ENCODE measurements at places on chromosomes 6 and 20.
A peak's percentile ranks its signal among the peaks of the same experiment; 100 is the strongest.

- no peak for DNase-seq
Observed at GRCh38 chr6:41621367-41621766, 16.9 kb upstream of the MDFI start.

DNA sequence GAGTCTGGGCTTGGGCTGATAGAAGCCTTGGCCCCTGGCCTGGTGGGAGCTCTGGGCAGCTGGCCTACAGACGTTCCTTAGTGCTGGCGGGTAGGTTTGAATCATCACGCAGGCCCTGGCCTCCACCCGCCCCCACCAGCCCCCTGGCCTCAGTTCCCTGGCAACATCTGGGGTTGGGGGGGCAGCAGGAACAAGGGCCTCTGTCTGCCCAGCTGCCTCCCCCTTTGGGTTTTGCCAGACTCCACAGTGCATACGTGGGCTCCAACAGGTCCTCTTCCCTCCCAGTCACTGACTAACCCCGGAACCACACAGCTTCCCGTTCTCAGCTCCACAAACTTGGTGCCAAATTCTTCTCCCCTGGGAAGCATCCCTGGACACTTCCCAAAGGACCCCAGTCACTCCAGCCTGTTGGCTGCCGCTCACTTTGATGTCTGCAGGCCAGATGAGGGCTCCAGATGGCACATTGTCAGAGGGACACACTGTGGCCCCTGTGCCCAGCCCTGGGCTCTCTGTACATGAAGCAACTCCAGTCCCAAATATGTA, 957 bp upstream of the VEGFA start:
- DNase-seq: no peak

DNA sequence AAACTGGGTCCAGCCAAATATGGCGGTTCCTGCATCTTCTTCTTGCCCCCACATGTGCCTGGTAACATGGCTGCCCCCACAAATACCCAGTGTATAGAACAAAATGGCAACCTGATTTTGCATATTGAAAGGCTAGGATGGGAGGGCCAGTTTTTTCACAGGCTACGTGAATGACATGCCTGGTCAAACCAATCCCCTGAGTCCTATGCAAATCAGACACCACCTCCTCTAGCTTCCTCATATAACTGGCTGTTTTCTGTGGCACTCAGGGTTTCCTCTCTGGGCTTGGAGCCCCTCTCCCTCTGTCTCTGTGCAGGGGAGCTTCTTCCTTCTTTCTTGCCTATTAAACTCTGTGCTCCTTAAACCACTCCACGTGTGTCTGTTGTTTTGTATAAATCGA, 372.1 kb downstream of the KIF16B start:
- no peak for DNase-seq

DNA sequence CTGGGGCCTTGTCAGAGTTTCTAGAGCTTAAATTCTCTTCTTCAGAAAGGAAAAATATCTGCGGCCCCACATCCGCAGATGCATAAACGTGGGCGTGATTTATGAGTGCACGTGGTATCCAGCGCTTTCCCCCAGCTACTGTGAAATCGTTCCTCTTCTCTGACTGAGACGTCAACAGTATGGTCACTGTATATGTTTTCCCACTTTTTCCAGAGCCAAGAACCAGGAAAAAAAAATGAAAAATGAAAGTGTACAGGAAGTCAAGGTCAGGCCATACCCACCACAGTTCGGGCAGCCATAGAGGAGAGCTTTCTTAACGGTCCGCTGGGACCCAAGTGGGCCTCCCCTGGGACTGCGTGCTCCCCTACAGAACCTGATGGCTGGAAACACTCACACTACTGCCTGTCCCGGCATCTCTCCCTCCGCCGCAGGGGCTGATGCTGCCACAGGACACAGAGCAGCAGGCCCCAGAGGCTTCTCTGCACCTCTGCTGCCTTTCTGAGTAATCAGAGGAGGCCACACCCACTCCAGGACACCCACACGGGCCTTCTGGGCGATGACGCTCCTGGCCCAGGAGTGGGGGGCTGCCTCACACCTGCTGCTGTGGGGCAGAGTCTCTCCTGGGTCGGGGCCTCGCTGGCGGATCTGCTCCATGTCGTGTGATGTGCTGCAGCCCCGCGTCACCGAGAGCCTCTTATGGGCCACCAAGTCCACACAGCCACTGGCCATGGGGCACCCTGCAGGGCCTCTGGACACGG, 16.4 kb upstream of the STX16 start:
- peak; percentile 11 for DNase-seq

- no peak for DNase-seq
Observed at GRCh38 chr6:37285861-37286311, 27.9 kb upstream of the TMEM217 start.

DNA sequence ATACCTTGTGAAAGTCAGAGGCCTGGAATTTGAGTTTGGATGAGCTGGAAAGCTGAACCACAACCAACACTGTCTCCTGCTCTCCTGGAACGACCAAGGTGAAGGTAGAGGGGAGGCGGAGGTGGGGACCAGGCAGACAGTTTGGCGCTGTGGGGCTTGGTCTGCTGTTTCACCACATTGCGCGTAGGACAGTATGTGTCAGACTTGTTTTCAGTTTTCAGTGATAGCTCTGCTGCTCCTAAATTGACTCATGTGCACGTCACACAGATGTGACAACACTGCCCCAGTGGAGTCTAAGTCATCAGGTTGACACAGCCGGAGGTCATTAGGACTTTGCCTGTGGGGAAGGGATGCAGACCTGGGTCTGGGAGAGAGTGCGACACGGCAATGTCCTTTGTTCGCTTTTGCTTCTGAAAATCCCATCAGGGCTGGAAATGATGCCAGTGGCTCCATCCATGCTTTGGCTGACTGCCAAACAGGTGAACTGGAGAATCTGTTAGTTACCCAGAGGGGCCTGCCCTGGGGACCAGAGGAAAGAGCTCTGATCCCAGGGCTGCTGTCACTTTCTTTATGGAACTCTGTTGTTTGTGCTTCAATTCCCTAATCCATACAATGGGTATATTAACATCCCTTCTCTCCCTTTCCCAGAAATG, 255.5 kb downstream of the CDC5L start:
- no peak for DNase-seq

GRCh38 chr6:83430611-83431544, at the start of gene ME1:
TSS of gene ME1 (minus strand) at chr6:83431051. CDS start at chr6:83430954, 97 bp downstream.
- DNase-seq: peak; percentile 93

GRCh38 chr20:46764068-46764467, 54.6 kb downstream of the SLC2A10 start:
- no peak for DNase-seq

DNA sequence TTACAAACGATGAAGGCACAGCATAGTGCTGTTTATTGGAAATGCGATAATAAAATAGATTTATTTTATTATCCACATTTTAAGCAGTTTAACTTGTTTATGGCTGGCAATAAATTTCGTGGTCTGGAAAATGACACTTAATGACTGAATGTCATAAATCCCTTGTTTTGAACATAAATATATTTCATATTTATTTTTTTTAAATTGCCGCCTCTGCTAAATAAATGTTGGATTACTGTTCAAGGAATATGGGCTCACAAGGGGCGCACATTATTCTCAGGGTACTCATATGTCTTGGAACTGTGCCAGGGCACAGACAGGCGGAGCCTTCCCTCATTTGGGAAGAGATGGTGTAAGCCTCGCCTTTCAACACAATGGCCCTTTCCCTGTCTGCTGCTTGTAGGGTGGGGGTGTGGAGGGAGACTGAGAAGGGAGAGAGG, 134.3 kb downstream of the PXDC1 start:
- no peak for DNase-seq

GRCh38 chr6:26214803-26215584, 127.8 kb downstream of the HFE start:
- DNase-seq: no peak

DNA sequence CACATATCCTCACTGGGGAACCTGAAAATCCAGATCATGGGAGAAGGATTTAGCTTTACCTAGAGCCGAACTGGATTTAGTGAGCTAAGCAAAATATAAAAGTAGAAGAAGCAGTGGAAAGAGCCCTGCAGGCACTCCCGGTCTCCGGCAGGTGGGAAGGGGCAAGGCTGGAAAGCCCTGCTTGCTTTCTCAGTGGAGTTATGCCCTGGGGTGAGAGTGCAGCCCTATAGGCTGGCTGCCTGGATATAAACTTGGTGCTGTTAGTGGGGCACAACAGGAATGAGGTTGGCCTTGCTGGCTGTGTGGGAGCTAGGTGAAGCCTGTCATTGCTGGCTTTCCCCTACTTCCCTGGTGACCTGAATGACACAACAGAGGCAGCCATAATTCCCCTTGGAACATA, 122.0 kb downstream of the CDK19 start:
- no peak for DNase-seq

GRCh38 chr6:12371641-12372146, 81.5 kb downstream of the EDN1 start:
- DNase-seq: no peak

DNA sequence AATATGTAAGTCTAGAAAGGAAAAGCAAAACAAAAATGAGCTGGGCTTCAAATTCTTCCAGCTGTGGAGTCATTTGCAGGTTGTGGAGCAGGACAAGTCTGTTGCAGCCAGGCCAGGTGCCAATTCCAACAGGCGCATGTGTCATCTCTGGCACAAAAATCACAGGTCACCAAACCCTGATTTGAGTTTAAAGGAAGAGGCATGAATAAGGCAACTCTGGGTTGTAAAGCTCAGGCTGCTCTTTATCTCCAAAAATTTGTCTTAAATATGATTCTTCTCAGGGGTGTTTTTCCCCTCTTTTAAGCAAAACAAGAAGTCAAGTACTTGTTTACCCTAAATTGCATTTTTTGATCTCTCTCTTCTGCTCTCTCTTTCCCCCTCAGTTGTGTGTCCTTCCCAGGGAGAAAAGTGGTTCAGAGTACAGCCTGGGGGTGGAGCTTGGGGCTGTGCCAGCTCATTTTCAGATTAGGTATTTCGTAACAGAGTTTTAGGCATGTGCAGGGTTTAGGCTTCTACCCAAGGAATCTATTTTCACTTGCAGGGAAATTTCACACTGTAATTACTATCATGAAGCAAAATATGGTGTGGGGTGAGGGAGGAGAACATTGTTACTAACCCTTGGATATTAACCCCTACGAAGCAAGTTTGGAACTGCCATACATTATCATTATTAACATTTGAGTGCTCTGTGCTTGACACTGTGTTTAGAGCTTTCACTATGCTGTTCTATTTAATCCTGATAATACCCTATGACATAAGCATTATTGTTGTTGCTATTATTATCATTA, 8.3 kb upstream of the NCOA3 start:
- peak; percentile 85 for DNase-seq

DNA sequence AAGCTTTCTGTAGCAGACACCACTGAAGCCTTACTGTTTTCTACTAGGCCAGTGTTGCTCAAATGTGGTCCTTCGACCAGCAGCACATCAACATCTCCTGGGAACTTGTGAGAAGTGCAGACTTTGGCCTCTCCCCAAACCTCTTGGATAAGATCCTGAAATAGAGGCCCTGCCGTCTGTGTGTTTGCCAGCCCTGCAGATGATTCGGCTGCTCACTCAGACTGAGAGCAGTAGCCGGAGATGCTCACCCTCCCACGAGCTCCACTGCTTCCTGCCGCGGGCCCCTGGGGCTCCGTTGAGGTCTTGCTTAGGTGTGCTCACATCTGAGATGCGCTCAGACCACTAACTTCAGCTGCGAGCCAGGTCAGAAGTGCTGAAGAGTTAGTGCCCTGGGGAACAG, 129.5 kb upstream of the SSTR4 start:
- DNase-seq: no peak

DNA sequence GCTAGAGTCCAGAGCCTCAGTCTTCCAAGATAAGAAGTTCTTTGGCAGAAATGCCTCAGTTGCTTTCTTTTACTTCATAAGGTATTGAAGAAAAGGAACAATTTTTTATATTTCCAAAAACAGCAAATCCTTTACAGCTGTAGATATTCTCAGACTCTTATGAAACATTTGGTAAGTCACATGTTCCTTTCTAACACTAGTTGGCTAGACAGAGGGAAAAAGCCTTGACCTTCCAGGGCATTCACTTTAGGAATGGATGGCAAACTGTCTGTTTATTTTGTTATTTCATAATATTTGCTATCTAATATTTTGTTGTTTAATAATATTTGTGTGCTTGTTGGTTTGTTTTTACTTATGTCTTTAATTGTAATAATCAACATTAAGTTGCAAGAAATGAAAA, 140.8 kb downstream of the PTPRK start:
- DNase-seq: no peak

DNA sequence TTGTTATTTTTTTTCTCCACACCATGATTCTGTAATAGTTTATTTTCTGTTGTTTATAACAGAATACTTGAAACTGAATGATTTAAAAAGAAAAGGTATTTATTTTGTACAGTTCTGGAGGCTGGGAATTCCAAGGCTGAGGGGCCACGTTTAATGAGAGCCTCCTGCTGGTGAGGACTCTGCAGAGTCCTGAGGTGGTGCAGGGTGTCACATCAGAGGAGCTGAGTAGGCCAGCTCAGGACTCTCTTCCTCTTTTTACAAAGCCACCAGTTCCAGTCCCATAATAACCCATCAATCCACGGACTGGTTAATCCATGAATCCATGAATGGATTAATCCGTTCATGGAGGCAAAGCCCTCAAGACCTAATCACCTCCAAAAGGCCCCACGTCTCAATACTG, 71.6 kb downstream of the TFAP2A start:
- no peak for DNase-seq

DNA sequence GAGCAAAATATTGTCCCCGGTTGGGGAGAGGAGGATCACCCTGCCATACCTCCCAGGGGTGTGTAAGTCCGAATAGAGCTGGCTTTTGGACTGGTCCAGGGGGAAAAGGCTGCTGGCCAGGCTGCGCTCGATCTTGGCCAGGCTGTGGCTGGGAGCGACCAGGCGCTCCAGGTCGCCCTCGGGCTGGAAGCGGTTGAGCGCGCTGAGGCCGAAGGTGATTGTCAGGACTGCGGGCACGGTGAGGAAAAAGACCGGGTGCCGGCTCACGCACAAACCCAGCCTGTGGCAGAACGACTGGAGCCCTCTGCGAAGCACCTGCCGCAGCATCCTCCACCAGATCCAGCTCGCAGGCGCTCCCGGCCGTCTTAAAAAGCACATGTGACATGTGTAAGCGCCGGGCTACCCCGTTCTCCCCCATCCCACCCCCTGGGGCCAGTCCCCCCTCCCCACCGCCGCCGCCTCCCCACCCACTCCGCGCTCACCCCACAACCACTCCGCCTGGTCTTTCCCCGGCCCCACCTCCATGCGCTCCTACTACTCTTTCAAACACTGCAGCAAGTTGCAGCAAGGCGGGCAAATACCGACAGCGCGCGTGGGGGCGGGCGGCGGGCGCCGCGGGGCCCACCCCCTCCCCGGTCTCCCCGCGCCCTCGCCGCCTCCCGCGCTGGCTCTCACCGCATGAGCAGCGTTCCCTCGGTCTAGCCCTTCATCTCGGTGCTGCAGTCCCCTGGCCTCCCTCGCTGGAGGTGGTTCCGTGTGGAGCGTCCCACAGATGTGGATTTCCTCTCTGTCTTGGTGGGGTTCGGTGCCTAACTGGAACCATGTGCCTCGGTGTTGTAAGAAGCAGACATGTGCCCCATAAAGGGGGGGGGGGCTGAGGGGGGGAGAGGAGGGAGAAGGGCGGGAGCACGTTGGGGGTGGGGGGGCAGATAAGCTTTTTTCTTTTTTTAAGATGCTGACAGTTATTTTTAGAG, 42.4 kb downstream of the PTCHD4 start:
- DNase-seq: no peak

DNA sequence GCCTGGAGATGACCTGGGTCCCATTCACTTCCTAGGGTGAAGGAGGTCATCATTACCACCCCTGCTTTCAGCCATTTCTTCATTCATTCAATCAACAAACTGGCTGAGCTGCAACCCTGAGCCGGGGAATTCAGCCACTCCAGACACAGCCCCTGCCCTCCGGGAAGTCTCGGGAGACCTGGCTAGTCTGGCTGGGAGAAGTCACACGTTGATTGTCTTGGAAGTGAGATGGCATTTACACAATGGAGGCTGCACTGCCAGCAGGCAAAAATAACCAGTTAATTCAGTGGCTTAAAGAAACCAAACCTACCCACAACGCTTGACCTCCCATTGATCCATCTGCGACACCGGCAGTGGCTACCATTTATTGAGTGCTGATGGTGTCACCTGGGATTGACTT, 2.0 kb upstream of the PMEPA1 start:
- DNase-seq: no peak

All from mesenteric fat pad (tissue), 1 donor.